ENCODE measurements at places on chromosomes 7 and 10.

GRCh38 chr10:91307489-91307888, 87.0 kb downstream of the PCGF5 start:
- DNase-seq = no peak

- DNase-seq = no peak
Observed at GRCh38 chr10:89589101-89589720, 53.8 kb upstream of the SLC16A12 start.

DNA sequence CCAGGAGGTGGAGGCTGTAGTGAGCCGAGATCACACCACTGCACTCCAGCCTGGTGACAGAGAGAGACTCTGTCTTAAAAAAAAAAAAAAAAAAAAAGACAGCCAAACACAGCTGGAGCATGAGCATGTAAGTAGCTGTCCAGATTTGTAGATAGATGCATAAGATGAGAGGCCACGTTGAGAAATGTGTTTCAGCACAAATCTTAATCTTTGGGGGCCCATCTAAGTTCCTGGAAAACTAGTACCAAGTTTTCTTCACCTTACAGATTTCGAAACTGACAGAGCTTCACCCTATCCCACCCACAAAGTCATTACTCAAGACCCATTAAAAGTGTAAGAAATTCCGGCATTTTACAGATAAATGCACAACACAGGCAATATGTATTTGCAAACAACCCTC, 208.2 kb downstream of the PARD3 start:
- no peak for DNase-seq

DNA sequence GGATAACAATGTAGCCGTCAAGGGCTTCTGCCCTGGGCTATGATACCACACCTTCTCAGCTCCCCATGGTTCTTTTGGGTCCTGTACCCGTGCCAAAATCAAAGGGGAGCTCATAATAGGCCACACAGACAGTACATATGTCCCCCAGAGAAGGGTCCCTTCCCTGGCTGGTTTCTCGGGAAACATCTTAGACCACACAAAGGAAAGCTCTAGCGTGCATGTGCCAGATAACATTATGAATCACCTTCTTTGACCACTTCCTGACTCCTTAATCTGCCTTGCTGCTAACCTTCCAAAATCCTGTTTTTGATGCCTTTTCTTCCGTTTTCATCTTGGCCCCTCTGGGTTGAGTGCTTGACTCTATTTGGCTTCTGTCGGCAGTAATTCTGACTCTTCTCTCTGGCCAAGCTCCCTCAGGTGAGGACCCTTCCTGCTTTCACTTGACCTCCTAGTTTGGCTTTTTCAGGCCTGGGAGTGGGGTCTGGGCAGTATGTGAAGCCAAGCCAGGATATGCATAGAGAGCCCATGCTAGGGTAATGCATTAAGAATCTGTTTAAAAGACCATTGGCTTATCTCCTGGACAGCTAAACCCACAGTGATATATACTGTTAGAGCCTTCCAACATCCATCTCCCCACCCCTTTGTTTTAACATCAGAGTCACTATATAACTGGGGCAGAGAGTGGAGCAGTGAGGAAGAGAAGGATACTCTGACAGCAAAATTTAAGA, 84.8 kb downstream of the ANLN start:
- DNase-seq = no peak

- no peak for DNase-seq
Observed at GRCh38 chr7:132779164-132779563, 202.9 kb upstream of the PLXNA4 start.

DNA sequence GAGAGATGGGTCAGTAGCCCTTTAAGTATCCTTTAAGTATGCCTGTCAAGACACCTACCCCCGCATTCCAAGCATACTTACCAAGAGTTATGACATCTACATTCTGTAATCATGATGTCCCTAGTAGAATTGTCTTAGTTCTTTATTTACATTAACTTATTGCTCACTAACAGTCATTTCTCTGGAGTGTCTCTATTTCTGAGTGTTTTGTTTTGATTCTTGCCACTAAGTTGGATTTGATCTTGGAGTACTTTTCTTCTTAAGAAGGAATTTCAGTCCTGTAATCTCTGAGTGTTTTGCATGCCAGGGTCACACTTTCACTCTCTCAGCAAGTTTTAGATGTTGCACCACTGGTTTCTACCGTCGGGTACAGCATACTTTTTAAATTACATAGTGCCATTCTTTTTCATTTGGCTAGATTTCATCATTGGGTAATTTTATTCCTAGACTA, 1053.9 kb downstream of the KCNMA1 start:
- DNase-seq = no peak

DNA sequence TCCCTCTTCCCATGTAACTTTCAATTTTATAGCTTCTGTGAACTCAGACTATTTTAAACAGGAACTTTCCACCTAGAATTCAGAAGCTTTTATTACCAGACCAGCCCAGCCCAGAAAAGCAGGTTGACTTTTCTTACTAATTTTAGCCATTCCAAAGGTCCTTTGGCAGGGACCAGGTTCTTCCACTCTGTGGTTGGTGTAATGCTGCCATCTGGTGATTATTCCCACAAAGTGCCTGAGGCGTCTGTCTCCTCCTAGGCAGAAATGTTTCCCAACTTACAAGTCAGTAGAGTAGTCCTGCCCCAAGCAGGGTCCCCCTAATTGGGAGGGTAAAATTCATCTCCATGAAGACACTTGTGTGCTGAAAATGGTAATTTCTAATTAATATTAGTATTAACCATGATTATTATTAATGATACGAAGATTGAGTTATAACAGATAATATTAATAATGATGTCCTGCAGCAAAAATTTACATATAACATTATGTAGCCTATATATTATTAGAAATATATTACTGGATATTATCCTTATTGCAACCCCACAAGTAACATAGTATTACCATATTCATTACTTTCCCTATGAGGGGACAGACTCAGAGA, 53.0 kb upstream of the PPP1R17 start:
- DNase-seq = no peak

DNA sequence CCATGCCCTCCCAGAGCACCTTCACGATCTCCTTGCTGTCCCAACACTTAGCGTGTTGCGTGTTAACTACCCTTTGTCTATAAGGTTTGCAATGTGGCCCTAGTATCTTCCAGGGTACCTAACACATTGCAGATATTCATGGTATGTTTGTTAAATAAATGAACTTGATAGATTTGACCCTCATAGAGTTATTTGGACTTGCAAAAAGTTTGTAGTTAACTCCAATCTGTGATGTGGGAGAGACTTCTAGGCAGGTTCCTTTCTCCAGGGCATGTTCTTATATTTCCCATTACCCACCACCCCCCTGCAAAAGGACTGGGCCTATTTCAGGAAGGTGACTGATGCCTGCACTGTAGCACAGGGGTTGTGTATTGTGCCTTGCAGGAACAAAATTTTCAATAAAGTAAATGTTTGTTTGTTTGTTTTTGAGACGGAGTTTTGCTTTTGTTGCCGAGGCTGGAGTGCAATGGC, 612 bp downstream of the HILPDA start:
- no peak for DNase-seq

DNA sequence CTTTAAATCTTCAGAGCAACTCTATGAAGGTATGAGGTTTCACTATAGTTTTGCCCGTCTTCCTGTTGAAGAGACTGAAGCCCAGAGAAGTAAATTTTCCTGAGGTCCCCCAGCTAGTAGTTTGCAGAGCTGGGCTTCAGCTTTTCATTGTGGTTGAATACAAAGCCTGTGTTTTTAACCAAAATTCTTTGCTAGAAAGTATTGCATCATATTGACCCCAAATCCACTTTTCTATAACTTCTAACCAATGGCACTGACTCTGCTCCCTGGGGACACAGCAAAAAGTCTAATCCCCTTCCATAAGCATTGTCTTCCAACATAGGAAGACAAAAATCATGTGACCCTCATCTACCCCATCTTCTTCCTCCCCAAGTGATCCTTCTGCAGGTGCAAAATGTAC, 93.0 kb downstream of the KCNMA1 start:
- no peak for DNase-seq

DNA sequence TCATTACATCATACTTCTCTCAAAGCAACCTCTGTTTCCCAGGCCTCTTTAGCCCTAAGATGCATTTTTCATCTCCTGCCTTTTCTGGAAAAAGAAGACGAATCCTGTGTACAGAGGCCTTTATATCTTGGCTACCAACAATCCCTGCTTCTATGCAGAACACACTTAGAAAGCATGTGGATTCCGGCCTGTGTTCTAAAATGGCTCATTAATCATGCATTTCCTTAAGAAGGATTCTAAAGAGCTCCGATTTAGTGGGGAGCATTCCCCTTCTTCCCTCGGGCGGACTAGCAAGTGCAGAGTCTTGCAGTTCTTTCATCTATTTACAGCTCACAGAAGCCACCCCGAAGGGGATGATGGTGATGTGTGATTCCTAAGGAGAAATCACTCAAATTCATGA, 1212.9 kb downstream of the TYW1 start:
- DNase-seq = no peak
